SJSA1 (cell line): ENCODE measurements at places on chromosomes 2 and 18. TPM values are rescaled to one million over a fixed set of nuclear protein-coding genes. Genes with fewer than 3 reads are reported as not detected.

DLGAP1 gene
- total RNA-seq: not detected in 2 replicates

CNGA3 gene
- total RNA-seq: not detected in 2 replicates

MERTK gene
- total RNA-seq: not detected in 2 replicates

DNA sequence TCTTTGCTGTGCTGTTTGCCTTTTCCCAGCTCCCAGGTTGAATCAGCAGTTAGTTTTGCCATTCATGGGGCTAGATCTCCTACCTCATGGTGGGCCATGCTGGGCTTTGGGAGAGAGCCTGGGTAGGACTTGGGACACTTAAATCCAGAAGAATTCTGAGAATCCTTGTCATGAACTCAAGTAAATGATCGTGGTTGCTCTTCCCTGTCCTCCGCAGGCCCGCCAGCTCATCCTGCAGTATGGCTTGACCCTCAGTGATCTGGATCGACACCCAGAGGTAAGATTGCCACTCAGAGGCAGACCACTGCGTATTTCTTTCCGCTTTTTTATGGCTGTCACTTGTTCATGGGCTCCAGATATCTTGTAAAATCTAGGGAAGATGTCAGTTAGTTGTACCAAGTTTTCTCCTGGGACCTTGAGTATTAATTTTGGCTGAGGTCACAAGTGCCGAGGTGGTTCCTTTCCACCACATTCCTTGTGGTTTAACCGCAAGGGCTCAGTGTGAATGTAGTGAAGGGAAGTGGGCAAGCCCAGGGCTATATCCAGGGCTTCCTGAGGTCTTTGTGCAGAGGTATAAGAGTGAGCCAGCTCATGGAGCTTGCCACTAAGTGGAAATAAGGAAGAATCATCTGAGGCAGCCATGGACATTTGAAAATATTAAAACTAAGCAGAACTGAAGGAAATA lies 37.7 kb downstream of the RPIA start:
- DNase-seq: no peak

GRCh38 chr2:136750065-136750464 lies 15.3 kb upstream of the THSD7B start:
- DNase-seq: no peak

- no peak for DNase-seq
These were observed 12.0 kb upstream of the TMEM18 start for GRCh38 chr2:689237-689636.

DNA sequence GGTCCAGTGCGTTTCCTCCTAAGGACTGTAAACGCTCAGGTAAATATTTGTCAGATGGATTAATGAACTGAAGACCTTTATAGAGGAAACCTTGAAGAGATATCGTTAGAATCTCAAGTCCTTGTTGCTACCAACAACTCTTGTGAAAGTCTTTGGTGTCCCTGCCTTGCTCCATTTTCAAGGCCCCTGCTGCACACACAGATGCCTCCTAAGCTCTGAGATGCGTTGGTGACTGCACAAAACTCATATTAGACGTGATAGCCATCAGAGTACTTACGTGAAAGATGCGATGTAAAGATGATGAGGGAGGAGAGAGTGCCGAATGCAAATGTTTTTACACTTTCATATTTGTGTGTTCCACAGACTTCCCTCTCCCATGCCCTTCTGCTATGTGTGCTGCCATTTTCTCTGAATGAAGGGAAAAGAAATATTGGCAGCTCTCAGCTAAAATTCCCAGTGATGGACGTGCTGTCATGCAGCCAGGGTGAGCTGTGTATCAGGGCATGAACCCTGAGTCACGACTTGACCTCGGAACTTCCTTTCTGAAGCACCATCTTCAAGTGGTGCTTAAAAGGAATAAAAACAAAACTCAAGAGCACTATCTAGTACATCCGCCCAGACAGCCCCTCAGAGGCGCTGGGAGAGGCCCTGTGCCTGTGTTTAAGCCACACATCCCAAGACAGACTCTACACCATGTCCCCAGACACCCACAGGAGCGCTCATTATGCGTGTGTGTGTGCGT lies 117.4 kb downstream of the FAM210A start:
- DNase-seq: no peak
